ENCODE measurements at places on chromosomes 5 and 9.

DNA sequence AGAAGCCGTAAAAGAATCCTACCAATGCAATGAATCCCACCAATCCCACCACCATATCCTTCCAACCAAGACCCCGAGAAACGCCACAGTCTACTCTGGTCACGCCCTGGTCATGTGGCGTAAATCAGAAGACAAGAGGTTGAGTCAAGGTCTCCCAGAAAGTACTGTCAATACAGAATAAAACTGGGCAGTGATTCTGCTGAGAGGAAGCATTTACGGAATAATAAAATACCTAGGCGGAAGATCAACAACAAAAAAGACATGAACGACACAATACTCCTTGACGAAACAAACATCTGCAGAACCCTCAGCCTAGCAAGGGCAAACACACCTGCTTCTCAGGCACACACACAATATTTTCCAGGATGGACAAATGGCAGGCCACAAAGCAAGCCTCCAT, 62.8 kb downstream of the GOLM1 start:
- DNase-seq = no peak

GRCh38 chr5:93704996-93705395, 36.4 kb downstream of the POU5F2 start:
- no peak for DNase-seq

GRCh38 chr9:106644661-106645060, 218.3 kb upstream of the ZNF462 start:
- DNase-seq = no peak

DNA sequence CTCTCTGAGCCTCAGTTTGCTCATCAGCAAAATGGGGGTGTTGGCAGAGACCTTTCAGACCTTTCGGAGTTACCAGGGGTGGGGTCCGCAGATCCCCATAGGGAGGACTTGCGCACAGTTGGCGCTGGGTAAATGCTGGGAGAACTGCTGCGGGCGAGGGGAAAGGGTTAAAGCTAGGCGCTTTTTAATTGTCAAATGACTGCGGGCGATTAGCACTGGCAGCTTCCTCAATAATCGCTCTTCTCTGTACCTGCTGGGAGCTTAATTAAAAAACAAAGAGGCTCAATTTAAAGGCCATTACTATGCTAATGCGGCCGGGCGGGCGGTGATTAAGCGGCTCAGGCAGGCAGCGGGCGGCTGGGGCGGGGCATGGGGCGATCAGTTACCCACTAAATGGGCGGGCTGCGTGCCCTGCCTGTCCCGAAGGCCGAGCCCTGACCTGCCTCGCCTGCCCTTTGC, 63.0 kb downstream of the LMX1B start:
- DNase-seq = no peak

GRCh38 chr5:50958852-50959457, 292.5 kb downstream of the PARP8 start:
- DNase-seq = peak; percentile 39

- DNase-seq = no peak
Observed at GRCh38 chr5:106363578-106363977, 1307.2 kb downstream of the EFNA5 start.

- no peak for DNase-seq
Observed at GRCh38 chr5:154193701-154194121, 3.2 kb downstream of the GALNT10 start.

DNA sequence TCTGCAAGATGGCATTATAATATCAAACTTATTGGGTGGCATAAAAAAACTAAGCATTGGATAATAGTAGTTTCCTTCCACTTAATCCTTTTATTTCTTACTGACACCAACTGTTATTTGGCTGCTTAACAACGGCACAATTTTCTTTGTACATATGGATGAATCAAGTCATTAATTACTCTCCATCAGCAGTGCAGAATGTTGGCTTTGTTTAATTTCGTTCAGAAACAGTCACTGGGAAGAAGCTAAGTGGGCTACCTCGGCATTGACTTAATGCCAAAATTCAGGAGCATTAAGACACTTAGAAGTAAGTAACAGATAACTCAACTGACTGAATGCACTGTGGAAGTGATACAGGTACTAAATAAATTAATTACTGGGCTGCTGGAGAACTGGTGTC, 460.4 kb downstream of the CTNND2 start:
- DNase-seq = no peak

- no peak for DNase-seq
Observed at GRCh38 chr5:133309166-133309795, 257.5 kb downstream of the HSPA4 start.

DNA sequence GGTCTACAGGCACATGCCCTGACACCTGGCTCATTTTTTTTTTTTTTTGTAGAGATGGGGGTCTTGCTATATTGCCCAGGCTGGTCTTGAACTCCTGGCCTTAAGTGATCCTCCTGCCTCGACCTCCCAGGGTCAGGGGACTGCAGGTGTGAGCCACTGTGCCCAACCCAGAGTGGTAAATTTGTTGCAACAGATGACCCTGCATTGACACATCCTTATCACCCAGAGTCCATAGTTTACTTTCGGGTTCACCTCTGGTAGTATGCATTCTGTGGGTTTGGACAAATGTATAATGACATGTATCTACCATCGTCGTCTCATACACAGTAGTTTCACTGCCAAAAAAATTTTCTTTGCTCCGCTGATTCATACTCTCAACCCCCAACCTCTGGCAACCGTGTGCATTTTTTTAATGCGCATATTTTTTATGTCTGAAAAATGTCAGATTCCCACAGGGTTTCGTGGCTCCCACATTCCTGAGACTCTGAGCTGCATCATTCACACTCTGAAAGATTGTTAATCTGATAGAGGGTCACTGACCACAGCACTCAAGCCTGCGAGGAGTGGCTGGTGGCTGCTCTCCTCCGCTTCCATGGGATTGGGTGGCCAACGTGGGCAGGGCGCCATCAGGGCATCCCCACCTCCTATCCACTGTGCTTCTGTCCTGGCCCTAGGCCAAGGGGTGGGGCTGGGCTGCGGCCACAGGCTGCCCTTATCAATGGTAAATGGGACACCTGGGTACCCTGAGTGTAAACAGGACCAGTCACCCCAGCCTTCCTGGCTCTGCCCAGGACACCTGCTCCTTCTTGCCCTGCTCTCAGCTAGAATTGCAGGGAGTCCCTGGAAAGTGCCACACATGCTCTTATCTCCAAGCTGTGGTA, 9.6 kb downstream of the NDST1 start:
- peak; percentile 89 for DNase-seq

DNA sequence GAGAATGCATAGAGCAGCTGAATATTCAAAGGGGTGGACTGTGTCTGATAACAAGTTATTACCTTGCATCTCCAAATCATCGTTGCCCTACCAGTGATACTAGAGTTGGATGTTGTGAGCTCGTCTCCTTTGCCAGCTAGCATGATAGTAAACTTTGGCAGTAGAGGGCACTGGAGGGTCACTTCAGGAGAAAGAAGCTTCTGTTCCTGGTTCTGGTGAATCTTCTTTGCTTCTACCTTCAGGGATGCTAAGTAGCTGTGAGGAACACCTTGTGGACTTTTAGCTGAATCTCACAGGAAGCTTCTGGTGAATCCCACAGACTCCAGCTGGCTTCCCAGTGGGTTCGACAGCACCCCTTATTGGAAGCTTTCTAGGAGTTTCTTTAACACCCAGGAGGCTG, 626.6 kb upstream of the SGCD start:
- DNase-seq = no peak

GRCh38 chr5:139185589-139185988, 12.6 kb downstream of the SIL1 start:
- DNase-seq = no peak

DNA sequence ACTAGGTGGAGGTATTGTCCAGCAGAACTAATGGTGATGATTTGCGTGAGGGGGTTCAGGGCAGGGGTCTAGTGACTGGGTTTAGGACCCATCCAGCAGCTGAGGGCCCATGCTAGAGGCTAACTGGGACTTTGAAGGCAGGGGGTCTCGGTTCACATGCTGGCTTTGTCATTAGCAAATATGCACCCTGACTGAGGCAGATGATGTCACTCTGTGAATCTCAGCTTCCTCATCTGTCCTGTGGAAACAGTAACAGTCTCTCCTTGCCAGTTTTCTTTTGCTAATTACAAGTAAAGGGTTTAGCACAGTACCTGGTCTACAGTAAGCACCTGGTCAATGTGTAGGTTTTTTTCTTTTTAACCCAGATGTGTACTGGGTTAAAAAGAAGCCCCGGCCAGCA, 5.2 kb downstream of the SH2D3C start:
- no peak for DNase-seq

- no peak for DNase-seq
Observed at GRCh38 chr5:50300878-50301277, 140.2 kb downstream of the EMB start.

- no peak for DNase-seq
Observed at GRCh38 chr9:115364991-115365390, 247.0 kb upstream of the TNC start.

DNA sequence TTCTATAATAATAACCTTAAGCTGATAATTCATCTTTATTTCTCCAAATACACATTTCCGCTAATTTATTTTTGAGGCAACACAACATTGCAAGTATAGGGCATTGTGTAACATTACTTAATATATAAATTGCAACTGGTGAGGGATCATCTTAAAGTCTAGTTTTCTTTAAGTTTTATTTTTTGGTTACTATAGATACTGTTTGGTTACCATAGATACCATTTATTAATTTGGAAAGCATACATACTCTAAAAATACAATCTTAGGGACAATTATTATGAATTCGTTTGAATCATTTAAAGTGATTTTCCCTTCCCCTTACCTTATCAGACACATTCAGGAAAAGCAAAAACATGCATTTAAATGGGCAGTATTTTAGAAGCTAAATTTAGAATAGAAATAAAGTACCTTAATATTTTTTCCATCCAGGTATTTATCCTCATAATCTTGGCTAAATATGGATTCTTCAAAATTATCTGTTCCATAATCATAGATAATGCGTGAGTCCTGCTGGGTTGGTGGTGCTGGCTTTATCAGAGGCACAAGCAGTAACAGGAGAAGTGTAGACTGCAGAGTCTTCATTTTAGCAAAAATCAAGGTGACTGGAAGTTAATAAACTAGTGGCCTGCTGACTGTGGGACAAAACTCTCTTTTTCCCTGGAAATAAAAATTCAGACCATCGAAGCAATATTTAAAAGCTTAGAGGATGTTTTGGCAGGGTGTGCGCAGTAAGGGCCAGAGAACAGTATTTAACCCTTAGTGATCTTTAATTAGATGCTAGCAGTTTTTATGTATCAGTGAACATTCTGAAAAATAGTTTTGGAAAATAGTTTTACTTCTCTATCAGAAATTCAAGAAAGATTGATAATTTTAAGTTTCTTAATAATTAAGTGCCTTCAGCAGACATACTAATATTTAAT, 1.3 kb downstream of the OGN start:
- no peak for DNase-seq

DNA sequence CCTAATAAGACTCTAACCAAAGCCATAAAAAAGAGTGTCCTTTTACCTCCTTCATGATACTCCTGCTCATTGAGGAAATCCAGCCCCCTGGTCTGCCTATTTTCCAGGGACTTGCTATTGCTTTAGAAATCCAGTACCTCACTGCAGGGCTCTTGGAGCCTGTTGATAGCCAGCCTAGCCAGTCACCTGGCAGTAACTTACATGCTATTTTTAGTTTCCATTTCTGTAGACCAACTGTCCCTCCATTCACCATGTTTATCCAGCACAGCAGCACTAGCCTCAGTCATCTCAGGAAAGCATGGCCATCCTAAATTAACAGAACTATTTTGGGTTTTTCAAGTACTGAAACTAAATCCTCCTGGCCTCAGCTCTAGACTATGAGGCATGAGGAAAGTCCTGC, 91.5 kb upstream of the PHF24 start:
- no peak for DNase-seq

DNA sequence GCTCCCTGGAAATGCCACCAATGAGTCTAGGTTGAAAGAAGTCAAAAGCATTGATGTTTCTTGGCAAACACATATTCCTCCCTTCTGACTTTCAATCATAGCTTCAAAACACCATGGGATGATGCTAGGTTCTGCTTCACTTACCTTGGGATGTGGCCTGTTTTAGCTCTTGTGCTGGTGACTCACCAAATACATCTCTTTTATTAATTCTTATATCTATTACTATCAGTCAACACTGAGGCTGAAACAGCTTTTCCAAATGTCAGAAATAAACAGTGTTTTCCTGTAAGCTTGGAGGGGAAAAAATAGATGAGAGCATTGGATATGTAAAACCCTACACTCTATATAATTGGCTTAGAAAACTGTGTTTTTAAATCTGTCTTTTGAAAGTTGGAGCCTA, 245.4 kb upstream of the NREP start:
- no peak for DNase-seq

DNA sequence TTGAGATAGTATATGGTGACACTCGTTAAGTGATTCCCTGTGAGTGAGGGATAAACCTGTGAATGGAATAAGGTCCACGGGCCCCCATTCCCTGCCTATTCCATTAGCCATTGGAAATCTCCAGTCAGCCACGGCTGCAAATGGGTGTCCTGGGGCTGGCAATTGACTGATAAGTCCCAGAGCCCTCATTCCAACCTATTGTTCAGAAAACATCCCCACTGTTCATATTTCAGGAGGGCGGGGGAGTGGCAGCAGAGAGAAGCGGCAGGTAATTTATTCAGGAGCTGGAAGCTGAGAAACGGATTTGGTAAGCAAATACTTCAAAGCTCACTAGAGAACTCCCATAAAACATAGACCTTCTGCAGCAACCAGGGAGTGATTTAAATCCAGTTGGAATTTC, 42.0 kb downstream of the TMEM174 start:
- DNase-seq = no peak

DNA sequence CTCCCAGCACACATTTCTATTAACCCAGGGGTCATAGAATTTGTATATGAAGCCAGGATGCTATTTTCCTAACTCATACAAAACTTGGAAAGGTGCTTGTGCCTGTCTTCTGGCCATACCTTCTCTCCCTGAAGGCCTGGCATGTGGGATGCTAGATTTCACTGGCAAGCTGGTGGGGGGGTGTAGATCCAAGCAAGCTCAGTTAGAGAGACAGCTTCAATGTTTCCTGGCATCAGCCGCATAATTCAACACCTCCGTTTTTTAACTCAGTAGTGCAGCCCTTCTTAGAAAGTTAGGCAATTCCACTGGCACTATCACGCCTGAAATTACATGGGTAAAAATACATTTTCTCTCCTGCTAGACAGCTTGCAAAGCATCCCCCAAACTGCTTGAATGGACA, 51.8 kb downstream of the MEGF10 start:
- no peak for DNase-seq

DNA sequence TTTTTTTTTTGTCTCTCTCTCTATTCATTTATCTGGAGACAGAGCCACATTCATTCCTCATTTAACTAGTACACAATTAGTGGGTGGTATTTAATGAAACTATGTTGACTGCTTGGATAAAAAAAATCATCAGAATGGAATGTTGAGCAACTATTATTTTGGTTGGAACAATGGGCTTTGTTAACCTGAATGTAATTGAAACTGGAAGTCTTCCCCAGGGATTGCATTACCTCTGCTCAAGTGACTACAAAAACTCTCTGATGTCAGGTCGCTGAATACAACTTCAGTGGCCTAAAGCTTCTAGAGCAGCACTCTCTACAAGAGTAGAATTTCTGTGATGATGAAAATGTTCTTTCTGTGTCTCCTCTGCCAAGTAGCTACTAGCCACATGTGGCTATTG, 295.8 kb downstream of the DEPDC1B start:
- DNase-seq = no peak

- no peak for DNase-seq
Observed at GRCh38 chr5:65418661-65419060, 63.1 kb downstream of the ADAMTS6 start.
